Aorta (tissue), 5 donors: ENCODE measurements at places on chromosomes 16 and 17.

GRCh38 chr17:73641826-73642600, 2.2 kb downstream of the SDK2 start:
- DNase-seq: no peak

DNA sequence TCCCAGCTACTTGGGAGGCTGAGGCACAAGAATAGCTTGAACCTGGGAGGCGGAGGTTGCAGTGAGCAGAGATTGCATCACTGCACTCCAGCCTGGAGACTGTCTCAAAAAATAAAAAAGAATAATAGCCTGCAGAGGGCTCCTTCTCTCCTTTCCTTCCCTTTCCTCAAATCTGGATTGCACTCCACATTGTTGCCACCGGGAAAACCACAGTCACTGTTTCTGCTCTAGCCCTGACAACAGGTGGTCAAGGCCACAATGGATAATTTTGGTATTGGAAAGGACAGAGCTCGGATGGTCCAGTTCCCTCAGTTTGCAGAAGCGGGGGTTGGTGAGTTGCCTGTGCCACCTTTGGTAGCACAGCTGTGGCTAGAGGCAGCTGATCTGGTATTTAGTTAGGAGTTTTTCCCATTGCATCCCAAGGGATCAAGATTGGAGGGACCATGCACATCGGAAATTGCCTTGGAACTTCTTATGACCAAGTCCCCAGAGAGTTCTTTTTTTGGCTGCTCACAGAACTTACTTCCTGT, 44.7 kb upstream of the PRSS54 start:
- no peak for DNase-seq

- peak; percentile 85 for DNase-seq
These were observed 6.7 kb downstream of the HSPB9 start for GRCh38 chr17:42129109-42129837.

GRCh38 chr17:65888649-65889048, 303.3 kb downstream of the CEP112 start:
- no peak for DNase-seq

GRCh38 chr17:46158323-46159296, 34.6 kb downstream of the KANSL1 start:
- DNase-seq: no peak

GRCh38 chr16:53576210-53576609, 73.2 kb upstream of the AKTIP start:
- no peak for DNase-seq

DNA sequence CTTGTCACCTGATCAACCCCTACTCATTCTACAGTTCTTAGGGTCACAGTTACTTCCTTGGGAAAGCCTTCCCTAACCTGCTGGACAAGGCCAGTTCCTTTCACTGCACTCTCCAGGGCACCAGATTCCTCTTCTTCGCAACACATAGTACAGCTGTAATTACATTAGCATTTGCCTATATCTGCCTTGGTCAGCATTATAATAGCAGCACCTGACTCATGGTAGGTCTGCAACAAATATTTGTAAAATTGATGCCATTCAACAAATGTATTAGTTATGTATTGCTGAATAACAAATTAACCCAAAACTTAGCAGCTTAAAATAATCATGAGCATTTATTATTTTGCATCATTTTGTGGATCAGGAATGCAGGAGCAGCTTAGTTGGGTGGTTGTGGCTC, 193.0 kb downstream of the IRX5 start:
- no peak for DNase-seq

DNA sequence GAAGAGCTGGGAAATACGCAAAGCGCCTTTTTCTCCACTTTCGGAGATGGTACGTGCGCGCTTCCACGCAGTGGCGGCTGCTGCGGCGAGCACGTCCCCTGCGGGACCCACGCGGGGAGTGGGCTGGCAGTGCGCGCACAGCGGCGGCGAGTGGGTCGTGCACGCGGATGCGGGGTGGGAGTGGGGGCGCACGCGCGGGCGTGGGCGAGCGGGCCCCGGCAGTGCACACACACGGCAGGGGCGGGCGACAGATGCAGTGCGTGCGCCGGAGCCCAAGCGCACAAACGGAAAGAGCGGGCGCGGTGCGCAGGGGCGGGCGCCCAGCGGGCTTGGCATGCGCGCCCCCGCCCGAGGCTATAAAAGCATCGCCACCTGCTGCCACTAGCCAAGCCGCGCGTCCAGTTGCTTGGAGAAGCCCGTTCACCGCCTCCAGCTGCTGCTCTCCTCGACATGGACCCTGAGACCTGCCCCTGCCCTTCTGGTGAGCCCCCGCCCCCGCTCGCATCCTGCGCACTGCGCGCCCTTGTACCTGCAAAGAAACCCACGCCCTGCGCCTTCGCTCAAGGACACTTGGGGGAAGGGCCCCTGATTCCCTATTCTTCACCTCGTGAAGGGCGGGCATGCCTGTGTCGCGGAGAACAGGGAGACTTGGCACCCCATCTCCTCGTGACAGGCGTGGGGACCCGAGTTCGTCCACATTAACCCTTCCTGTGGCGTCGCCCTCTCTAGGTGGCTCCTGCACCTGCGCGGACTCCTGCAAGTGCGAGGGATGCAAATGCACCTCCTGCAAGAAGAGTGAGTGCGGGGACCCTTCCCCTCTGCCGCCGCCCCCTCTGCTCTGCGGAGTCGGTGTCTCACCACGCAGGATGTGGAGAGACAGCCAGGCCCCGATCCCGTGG, at the start of gene MT3:
Gene MT3, plus strand, starts transcription at position 388 of the 899 bp plus-strand sequence. Its CDS starts 63 bp downstream, at position 451.
- no peak for DNase-seq

DNA sequence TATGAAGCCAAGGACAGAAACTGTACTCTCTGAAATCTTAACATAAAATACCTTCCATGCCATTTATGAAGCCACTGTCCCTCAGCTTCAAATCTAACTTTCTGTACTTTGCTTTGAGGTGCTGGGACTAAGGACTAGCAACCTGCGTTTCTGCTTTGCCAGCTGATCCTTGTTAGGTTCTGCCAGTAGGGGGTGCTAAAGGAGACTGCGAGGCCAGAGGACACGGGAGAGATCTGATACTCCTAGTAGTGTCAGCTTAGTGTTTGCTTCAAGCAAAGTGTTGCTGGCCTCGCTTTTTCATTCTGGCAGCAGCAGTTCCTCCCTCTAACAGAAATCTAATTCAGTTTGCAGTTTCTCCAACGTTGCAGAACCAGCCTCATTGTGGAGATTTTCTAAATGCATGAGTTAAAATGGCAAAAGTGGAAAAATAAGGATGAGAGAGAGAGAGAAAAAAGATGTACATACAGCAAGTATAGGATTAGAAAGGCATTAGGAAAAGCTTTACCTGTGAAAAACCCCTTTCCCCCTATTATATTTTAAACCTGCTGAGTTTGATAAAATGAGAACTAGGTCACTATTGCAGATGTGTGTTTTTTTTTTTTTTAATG, 297.5 kb downstream of the CA10 start:
- DNase-seq: no peak

- no peak for DNase-seq
These were observed 5.6 kb downstream of the VAC14 start for GRCh38 chr16:70795296-70795912.

- no peak for DNase-seq
These were observed 13.2 kb upstream of the MRTFB start for GRCh38 chr16:14057878-14058382.

- DNase-seq: no peak
These were observed 1.8 kb downstream of the TMIGD1 start for GRCh38 chr17:30332057-30332542.

DNA sequence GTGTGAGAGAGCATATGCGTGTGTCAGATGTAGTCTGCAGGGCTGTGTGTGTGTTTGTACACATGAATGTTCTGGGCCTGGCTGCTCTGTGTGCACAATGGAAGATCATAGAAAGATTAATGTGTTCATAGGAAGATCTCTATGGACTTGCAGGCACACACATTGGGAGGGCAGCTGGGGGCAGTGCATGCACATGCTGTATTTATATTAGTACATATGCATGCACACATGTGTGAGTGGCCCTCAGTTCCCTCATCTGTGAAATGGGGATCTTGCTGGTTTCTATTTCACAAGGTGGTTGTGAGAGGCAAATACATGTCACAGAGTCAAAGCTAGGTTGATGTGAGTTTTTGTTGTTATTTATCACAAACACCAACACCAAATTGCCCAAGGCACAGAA, 2.1 kb downstream of the CA7 start:
- DNase-seq: peak; percentile 32
